ENCODE measurements at places on chromosomes 2 and 18.

DNA sequence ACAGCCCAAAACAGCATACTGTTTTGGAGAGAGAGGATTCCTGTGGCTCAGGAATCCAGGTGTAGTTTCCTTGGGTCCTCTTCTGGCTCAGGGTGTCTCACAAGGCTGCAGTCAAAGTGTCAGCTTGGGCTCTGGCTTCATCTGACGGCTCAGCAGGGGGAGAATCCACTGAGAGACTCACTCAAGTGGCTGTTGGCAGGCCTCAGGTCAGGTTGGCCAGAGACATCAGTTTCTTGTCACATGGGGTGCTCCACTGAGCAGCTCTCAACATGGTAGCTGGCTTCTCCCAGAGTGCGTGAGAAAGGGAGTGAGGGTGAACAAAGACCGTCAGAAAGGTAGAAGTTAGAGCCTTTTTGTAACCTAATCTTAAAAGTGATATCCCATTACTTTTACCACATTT lies 168.4 kb downstream of the SOCS6 start:
- DNase-seq = no peak

- peak; percentile 58 for DNase-seq
Observed at GRCh38 chr2:55112229-55113031, 62.2 kb upstream of the RTN4 start.

- peak; percentile 54 for DNase-seq
Observed at GRCh38 chr2:95052307-95052706, 26.8 kb downstream of the MAL start.

DNA sequence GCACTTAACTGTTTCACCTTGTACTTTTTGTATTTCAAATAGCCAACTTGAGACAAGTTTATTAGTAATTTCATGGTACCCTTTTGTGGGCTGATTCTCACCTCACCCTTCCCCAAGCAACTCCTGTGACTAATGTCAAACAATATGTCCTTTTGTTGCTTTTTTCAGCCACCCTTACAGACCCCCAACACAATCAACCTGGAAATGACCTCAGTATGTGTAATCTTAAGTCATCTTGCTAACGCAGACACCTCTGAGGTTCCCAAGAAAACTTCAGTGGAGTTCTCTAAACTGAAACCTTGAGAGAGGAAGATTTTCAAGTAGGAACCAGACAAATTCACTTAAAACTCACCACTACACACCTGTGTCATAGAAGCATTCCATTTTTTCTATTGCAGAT lies 69.5 kb downstream of the KYNU start:
- DNase-seq = peak; percentile 56

GRCh38 chr2:62627667-62628066 lies 77.8 kb upstream of the EHBP1 start:
- DNase-seq = peak; percentile 60

DNA sequence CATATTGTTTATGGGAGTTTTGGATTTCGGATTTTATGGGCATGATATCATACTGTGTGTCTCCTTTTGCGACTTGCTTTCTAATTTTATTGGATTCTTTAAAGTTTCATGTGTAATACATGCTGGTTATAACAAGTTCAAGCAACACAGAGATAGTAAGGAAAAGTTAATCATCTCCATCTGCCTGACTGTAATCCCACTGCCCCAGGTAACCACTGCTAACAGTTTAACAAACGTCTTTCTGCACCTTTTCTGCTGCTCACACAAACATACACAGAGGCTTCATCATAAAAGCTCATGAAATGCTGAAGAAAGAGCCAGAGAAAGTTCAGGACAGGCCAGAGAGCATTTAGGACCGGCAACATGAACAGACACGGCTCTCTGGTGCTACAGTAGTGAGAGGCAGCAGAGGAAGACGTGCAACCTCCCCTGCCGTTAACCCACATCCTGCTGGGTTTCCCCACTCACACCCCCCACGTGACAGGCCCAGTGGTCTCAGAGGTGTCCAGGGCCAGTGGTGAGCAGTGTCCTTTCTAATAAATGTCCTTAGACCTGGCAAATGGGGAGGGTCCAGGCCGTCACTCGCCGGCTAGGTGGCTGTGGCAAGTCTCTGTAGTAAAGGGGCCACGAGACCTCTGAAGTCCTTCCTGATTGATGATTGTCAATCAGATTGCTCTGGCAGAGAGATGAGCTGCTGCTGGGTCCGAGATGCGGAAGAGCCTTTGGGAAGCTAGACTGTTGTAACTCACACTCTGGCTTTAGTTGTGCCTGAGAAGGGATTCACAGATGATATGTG lies 43.0 kb upstream of the SLC1A4 start:
- peak; percentile 59 for DNase-seq

- no peak for DNase-seq
Observed at GRCh38 chr2:226977775-226978190, 141.9 kb downstream of the RHBDD1 start.

- peak; percentile 98 for DNase-seq
Observed at GRCh38 chr2:105102963-105103421, 65.1 kb downstream of the MRPS9 start.

GRCh38 chr2:135674453-135674852 lies 67.2 kb upstream of the UBXN4 start:
- no peak for DNase-seq

- DNase-seq = peak; percentile 47
Observed at GRCh38 chr2:240687741-240688552, 3.7 kb upstream of the AQP12A start.

DNA sequence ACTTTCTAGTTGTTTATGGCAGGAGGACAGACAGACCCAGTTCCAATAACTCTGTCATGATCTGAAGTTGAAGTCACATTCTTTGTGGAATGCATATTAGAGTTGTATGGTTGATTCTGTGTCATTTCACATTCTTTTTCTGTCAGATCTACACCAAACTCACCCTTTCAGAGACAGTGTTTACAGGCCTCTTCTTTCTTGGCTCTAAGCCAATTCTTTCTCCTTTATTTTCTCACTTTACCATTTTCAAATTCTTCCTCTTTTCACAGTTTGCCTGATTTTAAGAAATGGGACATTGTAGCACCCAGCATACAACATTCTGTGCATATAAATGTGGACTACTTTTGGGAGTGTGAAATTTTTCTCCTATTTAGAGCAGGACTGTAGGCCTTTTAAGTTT lies 103.7 kb downstream of the CCDC85A start:
- no peak for DNase-seq

DNA sequence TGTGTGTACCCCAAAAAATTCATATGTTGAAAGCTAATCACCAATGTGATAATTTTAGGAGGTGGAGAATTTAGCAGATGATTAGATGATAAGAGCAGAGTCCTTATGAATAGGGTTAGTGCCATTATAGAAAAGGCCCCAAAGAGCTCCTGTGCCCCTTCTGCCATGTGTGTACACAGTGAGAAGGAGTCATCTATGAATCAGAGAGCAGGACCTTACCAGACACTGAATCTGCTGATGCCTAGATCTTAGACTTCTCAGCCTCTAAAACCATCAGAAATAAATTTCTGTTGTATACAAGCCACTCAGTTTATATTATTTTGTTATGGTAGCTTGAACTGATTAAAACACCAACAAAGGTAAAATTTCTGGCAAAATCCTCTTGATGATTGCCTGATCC lies 560.0 kb upstream of the CDH2 start:
- DNase-seq = no peak

DNA sequence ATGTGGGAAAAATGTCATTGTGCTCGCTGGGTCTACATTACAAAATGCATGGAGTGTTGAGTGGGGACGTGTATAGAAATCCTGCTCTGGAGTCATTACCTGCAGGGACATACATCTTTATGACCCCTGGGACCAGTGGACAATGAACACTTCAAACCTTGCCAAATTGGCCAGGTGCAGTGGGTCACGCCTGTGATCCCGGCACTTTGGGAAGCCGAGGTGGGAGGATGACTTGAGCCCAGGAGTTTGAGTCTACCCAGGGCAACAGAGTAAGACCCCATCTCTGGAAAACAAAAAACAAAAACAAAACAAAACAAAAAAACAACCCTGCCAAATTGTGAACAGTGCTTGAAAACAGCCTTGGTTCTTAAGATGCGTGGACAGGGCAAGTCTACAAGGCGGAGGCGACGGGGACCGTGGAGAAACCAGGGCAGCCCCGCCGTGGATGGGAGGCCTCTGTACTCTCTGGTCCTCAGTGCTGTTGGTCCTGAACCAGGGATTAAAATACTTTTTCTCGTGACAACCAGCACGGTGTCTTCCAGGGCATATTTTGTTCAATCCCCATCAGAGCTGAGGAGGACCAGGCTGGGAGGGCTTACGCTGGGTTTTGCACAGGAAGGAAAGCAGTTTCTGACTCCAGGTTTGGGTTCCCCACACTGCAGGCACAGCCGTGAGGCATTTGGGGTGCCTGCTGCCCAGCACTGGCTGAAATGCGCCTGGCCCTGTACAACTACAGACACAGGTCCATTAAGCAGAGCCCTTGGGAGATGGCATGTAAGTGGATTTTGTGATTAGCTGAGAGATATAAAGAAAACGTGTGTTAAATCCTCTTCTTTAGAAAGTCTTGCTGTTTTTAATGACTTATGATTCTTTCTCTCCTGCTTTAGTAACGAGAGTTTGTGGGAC lies 13.7 kb downstream of the COLEC11 start:
- peak; percentile 40 for DNase-seq

GRCh38 chr2:120764492-120764891 lies 28.8 kb downstream of the GLI2 start:
- DNase-seq = no peak

- DNase-seq = no peak
Observed at GRCh38 chr2:55489467-55490062, 30.0 kb upstream of the CFAP36 start.

DNA sequence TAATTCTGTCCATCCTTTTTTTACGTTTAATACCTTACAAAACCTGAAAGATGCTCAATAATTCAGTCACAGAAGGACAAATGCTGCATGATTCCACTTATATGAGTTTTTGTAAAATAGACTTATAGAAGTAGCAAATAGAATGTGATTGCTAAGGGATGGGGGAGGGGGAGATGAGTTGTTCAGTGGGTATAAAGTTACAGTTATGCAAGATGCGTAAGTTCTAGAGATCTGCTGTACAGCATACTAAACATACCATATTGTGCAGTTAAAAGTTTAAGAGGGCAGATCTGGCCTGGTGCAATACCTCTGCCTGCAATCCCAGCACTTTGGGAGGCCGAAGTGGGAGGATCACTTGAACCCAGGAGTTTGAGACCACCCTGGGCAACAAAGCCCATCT lies 78.8 kb downstream of the TET3 start:
- DNase-seq = no peak

DNA sequence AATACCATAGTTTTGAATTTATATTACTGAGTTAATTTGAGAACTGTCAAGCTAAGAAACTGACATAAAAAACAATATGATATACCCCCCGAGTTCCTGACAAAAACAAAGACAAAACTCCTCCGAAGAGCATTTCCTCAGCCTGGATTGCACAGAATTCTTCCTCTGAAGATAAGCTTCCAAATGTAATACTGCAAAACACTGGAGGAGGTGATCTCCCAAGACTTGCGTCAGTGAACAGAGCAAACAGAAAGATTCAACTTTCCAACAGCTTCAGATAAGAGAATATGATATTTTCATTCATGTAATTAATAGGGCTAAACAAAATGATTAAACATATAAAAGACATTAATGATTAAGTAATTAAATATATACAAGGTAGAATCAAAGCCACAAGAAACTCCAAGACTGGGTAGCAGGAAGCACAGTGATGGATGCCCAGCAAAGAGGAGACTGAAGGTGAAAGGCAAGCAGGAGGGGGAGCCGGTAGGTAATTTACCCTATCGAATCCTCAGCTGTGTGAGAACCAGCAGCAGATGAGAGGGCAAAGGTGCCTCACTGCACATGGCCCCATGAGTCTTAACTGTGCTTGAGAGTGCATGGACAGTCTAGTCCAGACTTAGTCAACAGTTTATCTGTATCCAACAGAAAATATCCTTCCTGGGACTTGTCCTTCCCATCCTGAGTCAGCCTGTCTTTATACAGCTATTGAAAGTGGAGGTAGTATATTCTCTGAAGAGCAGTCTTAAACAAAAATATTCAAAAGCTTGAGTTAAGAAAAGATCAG lies 18.3 kb upstream of the SERPINB3 start:
- no peak for DNase-seq

DNA sequence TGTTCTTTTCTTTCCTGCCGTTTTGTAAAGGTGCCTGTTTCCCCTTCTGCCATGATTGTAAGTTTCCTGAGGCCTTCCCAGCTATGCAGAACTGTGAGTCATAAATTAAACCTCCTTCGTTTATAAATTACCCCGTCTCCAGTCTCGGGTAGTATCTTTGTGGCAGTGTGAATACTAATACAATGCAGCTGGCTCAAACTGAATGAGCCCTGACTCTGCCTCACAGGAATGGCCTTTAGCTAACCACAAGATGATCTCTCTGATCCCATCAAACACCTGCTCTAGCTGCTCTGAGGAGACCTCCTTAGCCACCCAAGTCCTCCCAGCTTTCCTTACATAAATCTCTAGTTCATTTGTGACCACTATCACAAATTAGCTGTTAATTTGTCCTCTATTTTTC lies 41.5 kb upstream of the CAB39 start:
- no peak for DNase-seq

- no peak for DNase-seq
Observed at GRCh38 chr18:71287268-71287667, 998.4 kb downstream of the SOCS6 start.

DNA sequence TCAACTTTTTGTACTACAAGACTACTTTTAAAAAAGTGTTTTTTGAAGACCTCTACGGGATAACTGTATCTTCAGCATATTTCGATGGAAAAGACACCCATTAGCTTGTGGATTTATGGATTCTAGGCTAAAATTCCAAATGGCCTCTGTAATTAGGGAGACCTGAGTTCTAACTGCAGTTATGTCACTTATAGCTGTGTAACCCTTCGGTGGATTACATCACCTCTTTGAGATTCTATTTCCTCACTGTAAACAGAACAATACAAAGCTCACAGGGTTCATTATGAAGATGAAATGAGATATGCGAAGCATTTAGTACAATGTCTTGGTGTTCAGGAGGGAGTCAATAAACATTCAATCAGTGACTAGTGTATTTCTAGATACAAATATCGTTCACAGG lies 24.2 kb downstream of the LMAN2L start:
- no peak for DNase-seq

DNA sequence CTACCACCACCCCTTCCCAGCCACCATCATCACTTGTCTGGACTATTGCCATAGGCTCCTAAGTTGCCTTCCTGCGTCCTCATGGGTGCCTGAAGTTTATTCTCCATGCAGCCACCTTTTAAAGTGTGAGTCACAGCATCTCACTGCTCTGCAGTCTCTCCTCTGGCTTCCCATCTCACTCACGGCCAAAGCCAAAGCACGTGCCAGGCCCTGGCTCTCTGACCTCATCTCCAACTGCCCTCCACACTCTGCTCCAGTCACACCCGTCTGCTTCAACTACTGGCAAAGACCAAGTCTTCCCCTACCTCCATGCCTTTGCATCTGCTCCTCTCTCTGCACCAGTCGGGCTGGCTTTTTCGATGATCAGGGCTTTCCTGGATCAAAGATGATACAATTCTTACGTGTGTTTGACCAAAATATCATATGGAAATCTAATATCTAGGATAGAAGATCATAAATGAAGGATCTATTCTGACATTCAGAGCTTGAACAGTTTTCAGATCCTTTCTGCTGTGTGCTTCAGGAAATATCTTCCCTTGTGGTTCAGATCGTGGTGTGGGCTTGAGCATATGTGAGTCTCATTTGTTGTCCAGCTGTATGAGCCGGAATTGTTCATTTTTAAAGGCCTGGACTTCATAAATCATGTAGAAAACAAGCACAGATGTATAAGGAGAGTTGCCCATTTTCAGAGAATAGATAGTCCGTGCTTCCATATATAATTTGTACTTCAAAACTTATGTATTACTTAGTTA lies 175.6 kb downstream of the PRKCE start:
- DNase-seq = peak; percentile 84

- DNase-seq = no peak
Observed at GRCh38 chr2:80288576-80288975, 16.0 kb downstream of the LRRTM1 start.

GRCh38 chr2:188474316-188474715 lies 182.6 kb downstream of the GULP1 start:
- no peak for DNase-seq

Data from islet precursor cell (in vitro differentiated cells).